ENCODE measurements at places on chromosomes 4 and X.

GRCh38 chr4:106971636-106972035 is 64.5 kb downstream of the DKK2 start:
- DNase-seq: peak; percentile 27

GRCh38 chrX:40085102-40085551 is 12.6 kb downstream of the BCOR start:
- DNase-seq: peak; percentile 48

- DNase-seq: no peak
Observed at GRCh38 chrX:48890296-48890925, 7.2 kb downstream of the TIMM17B start.

DNA sequence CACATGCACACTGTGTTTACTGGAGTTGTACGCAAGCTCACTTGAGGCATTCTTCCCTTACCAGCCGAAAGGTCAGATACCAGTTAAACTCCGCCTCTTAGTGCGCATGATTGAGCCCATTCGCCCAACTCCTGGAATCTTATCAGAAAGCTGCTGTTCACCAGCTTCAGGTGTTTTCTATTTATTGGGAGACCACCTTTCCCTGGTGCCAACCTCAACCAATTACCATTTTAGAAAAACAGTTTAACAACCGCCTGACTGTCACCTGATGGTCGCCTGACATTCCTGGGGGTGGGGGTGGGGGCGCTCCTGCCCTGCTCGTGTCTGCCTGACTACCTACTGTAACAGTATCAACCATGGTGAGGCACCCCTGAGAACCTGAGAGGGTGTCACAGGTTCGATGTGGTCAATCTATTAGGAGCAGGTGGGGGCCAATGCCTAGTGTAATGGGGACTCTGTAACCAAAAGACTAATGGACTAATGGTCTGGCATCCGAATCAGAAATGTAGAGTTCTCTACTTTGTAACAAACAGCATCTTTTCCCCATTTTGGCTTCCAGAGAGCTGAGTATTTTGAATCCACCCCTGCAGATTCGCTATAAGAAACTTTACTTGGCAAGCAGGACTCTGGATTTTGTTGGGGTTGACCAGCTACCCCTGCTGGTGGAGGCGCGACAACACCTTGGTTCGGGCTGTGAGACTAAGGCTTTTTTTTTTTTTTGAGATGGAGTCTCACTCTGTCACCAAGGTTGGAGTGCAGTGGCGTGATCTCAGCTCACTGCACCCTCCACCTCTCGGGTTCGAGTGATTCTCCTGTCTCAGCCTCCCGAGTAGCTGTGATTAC is 58.2 kb upstream of the ZNF157 start:
- peak; percentile 11 for DNase-seq

GRCh38 chr4:168769416-168769815 is 240.6 kb downstream of the CBR4 start:
- DNase-seq: no peak

GRCh38 chrX:27968352-27968751 is 12.9 kb downstream of the DCAF8L1 start:
- no peak for DNase-seq

DNA sequence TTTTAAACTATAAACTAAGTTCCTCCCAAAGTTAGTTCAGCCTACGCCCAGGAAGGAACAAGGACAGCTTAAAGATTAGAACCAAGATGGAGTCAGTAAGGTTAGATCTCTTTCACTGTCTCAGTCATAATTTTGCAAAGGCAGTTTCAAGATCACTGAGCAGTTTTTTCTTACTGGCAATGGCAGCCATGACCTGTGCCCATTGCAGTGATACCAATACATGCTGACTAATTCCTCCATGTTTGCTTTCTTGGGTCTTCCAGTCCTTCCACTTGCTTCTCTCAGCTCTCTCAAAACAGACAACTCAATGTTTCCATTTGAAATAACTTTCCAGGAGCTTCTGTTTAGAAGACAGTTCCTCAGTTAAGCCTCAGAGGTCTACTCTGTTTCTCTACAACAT is 79.5 kb downstream of the PCDH18 start:
- DNase-seq: no peak

DNA sequence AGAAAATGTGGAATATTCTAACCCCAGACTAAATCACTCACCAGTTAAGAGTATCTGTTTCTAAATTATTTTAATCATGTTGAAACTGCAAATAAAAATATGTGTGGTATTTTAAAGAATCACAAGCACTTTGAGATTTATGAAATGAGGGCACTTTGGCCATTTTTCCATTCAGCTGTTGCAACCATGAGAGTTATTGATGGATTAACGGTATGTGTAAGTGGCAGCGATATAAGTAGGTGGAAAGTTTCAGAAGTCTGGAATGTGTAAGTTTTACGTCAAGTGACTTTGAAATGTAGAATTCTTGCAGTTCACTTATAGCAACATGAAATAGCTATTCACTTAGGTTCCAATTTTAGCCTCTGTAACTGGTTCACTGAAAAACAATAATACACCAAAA is 905.1 kb upstream of the SLIT2 start:
- DNase-seq: no peak

DNA sequence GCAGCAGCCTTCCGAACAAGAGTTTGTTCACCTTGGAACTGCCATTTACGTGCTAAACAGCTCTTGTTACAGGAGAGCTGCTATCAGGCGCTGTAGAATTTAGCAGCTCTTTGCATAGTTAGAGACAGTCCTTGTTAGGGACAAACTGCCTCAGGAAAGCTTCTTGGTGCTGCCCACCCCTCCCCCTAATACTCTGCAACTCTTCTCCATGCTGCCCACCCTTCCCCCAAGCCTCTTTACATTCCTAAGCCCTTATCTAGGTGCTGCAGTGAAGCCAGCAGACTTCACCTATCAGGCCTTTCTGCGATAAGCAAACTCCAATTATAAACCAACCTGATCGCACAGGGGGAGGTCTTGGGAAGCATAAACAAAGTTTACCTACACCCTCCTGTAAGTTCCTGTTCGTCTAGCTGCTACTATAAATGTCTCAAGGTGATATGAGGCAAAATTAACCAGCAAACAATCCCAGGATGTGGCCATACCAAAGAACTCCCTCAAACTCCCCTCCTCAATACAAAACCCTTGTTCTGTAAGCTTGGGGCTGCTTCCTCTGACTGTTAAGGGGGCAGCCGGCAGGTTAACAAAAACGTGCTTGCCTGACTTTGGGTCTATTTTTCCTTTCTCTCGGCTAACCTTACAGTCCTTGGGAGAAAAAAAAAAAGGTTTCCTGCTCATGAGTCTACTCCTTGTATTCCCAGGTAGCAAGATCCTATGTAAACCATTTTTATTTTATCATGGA is 74.0 kb upstream of the GC start:
- DNase-seq: no peak

DNA sequence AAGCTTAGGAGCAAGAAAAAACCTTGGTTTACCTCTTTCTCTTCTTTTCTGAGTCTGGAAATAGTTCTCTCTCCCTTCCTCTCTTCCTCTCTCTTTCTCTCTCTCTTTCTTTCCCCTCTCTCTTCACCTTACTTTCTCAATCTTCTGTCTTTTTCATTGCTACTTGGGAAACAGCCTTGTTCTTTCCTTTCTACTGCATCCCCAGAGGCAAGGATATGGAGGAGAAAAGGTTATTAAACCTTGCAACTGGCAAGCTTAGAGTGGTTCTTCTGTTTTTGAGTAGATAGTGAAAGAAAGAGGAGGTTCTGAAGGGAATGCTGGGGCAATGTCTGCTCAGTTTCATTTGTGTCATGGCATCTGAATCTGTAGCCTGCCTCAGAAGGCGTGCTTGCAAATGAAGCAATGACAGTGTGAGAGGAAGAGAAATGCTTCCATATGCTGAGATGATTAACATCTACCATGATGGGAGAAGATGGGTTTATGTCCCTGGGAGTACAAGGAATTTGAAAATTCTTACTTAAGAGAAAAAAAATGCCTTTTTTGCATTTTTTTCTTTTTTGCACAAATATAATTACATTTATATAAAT is 190.6 kb downstream of the CEP135 start:
- no peak for DNase-seq

DNA sequence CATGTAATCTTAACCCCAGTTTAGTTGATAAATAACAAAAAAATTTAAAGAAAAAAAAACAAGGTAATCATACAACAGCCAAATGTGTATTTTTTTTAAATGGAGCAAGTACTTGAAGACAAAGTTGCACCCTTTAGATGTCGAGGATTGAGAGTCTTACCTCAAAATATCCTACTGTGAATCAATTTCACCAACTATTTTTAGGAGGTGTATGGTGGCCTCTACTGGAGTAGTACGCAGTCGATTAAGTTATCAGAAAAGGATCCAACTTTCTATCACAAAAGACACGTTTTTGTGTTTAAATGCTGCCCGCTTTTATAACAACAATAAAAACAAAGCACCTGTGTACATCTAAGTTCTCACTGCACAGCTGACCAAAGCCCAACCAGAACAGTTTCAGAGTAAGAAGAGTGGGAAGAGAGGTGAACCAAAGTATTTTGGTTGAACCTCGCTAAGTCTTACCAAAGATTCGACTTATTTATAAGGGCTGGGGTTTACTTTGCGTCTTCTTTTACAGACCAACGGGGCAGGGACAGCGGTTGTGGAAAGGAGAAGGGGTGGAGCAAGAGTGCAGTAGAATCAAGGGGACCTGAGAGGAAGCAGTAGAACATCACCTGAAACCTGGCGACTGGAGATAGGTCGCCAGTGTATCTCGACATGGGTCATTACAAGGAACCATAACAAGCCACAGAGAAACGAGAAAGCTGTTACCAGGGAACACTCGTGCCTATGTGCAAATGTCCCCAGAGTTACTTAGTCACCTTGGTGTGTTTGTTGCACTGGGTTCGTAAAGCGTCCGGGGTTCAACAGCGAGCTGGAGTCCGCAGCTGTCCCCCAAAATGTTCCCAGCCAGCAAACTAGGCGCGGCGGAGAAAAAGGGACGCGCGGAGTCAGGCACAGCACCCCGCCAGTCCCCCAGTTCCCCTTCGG is 1.1 kb downstream of the RPS6KA6 start:
- DNase-seq: peak; percentile 43

DNA sequence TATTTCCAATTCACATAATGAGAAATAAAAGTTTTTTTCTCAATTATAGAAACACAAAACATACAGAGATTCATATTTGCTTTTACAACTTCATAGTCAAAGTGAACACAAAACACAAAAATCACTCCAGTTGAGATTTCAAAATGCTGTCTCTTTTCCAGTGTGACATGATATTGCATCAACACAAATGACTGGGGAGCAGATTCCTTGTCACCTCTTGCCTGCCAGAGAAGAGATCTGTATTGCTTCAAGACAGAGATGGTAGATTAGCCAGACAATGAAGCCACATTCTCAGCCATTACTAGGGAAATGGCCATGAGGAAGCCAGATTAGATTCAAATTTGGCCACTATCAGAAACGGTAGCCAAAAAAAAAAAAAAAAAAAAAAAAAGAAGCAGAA is 2313.1 kb upstream of the AGA start:
- no peak for DNase-seq

DNA sequence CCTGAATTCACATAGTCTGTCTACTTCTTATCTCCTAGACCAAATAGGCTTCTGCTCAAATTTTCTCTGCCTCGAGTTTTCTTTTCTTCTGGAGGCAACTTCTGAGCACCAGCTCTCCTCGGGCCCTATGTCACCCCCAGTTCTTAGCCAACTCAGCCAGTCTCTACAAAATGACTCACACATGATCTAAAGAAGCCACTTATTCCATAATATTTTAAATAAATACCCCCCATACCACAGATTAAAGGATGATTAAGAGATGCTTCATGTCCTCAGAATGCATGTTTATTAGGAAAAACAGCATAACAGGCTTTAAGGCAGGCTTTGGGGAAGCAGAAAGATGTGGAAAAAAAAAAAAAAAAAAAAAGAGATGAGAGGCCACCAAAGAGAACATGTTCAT is 36.6 kb upstream of the DDX53 start:
- no peak for DNase-seq

GRCh38 chr4:109301651-109302360 is 652 bp downstream of the COL25A1 start:
- peak; percentile 65 for DNase-seq

- peak; percentile 92 for DNase-seq
Observed at GRCh38 chr4:133148690-133149363, at the start of gene PCDH10. Gene PCDH10, plus strand, starts transcription at chr4:133149294. Its CDS starts 847 bp downstream, at chr4:133150141.

- DNase-seq: no peak
Observed at GRCh38 chrX:115564243-115564642, 3.3 kb downstream of the PLS3 start.

- no peak for DNase-seq
Observed at GRCh38 chr4:95601356-95601755, 52.6 kb upstream of the UNC5C start.

DNA sequence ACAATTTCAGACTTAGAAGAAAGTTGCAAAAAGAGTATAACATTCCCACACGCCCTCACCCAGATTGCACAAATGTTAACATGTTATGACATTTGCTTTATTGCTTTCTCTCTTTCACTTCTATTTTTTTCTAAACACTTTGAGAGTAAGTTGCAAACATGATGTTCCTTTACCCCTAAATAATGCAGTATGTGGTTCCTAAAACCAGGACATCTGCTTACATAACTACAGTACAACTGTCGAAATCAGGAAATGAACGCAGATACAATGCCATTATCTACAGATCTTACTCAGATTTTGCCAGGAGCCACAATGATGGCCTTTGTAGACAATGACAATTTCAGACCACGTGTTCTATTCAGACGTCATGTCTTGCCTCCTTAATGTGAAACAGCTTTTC is 22.4 kb downstream of the SH3TC1 start:
- DNase-seq: no peak

DNA sequence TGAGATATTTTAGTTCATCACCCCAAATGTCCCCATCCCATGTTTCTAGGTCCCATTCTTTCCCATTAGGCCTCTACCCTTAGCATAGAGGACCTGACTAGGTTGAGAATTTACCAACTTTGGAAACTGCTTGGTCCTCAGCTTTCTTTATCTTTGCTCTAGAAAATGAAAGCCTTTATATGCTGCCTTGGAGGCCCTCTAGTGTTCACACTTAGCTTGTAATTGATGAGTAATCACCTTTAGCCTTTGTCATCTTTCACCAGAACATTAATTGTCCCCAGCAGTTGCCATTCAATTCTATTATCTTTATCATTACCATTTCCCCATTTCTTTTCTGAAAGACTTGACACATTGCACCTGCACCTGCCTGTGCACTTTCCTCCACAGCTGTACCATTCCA is 589.2 kb upstream of the NR3C2 start:
- no peak for DNase-seq

DNA sequence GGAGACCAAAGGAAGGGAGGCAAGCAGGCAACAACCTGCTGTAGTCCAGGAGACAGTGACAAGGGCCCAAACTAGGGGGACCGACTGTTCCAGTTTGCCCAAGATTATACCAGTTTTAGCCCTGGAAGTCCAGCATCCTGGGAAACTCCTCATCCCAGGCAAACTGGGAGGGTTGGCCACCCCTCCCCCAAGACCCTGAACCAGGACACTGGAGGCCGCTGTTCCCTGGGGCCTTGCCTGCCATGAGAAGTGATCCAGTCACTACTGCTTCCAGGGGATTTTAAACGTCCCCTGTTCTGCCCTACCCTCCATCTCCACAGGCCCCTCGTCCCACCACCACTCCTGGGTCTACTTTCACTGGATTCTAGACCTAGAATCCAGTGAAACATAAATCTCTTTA is 4.3 kb upstream of the DGAT2L6 start:
- no peak for DNase-seq

DNA sequence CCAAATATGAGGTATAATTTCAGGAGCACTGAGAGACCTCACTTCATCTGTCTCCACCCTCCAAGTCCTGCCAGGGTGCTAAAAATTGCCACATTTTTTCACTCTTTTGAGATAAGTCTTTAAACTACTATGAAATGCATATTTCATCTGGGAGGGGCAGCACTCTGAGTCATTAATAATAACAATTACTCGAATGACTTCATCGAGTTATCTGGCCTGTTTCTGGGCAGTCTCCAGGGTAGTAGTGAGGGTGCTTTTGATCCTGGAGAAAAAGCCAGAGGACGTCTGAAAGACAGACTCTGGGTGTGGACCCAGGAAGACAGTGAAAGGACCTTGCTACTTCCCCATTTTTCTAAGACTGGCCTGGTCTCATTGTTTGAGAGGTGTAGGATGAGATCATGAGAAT is 42.3 kb upstream of the SRD5A3 start:
- DNase-seq: no peak
